ENCODE measurements at places on chromosomes 16 and 17.

- DNase-seq = no peak
Observed at GRCh38 chr17:14152721-14153120, 83.4 kb downstream of the COX10 start.

DNA sequence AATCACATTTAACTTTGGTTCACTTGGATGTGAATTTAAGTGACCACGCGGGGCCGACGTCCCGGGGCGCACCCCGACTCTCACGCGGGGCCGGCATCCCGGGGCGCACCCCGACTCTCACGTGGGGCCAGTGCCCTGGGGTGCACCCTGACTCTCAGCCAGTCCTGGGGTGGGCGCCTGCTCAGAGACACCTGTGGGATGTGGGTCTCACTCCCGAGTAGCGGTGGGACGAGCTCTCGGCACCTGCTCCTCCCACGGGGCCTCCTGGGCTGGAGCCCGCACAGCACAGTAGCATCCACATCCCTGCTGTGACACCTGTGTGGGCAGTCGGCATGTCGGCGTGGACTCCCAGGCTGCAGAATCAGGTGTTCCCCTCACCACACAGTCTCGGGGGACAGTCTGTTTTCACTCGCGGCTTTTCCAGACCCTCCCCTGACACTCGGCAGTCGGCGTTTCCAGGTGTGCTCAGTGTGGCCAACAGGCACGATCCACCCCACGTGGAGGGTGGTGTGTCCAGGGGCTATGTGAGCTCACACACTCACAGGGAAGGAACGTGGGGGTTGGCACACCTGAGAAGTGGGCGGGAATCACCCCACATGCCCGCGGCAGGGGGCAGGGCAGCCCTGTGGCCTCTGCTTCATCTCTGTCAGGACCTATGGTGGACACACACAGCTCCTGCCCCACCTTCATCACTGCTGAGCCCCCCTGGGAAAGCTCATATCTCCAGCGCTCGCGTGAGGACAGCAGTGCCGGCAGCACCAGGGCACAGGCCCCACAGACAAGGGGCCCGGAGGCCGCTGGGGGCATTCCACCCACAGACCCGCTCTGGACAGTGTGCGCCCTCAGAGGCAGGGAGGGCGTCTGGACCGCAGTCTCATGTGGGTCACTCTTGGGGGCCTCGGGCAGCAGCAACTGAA is 51.8 kb downstream of the LMF1 start:
- no peak for DNase-seq

DNA sequence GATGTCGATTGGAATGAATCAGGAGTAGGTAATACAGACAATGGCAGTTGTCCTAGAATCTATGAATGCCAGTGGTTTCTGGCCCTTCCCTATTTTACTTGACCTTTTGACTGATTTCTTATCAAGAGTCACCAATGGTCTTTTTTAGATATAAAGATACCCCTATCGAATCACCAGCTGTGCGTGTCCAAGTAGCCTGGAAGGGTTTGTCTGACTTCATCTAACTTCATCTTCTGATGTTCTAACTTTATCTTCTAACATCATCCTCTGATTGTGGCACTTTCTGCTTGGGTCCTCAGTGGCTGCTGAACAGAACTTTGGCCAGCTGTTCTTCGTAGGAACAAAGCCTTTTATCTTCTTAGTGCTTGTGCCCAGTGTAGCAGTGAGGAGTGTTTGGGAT is 129.7 kb downstream of the MSI2 start:
- DNase-seq = no peak

DNA sequence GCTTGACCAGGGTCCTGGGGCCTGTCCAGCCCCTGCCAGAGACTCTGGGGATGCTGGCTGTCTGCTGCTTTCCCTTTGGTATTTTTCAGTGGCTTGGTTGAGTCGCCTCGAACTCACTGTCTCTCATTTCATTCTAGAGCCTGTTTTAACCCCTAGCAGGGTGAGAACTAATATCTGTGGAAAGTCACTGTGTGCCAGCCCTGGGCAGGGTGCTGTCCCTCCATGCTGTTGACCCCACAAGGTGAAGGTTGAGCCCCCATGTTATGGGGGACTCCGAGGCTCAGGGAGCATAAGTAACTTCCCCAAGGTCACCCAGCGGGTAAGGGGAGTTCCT is 33.0 kb downstream of the DCAKD start:
- no peak for DNase-seq

- DNase-seq = no peak
Observed at GRCh38 chr17:63173903-63174302, 207.9 kb downstream of the TANC2 start.

DNA sequence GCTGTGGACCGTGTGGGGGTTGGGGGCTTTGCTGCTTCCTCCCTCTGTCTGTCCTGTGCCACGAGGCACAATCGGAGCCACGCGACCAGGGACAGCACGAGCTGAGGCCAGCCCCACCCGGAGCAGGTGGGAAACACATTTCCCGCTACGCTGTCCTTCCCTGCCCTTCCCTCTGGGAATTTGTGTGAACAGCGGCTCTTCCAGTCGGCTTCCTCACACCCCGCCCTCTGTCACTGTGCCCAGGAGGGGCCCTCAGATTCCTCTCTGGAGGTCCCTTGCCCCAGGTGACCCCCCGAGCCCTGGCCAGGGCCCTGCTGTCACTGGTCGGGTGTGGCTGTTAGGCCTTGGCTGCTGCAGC is 19.6 kb downstream of the SPIRE2 start:
- DNase-seq = no peak

DNA sequence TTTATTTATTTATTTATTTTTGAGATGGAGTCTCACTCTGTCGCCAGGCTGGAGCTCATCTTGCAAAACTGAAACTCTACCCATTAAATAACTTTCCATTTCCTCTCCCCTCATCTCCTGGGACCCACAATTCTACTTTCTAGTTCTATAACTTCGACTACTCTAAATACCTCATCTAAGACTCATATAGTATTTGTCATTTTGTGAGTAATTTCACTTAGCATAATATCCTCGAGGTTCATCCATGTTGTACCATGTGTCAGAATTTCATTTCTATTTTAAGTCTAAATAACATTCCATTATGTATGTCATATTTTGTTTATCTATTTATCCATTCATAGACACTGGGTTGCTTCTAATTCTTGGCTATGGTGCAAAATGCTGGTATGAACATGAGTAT is 5.1 kb upstream of the NT5M start:
- no peak for DNase-seq

GRCh38 chr16:3808308-3809063 is 72.0 kb downstream of the CREBBP start:
- no peak for DNase-seq

- no peak for DNase-seq
Observed at GRCh38 chr16:3467921-3468320, 24.4 kb downstream of the NAA60 start.

DNA sequence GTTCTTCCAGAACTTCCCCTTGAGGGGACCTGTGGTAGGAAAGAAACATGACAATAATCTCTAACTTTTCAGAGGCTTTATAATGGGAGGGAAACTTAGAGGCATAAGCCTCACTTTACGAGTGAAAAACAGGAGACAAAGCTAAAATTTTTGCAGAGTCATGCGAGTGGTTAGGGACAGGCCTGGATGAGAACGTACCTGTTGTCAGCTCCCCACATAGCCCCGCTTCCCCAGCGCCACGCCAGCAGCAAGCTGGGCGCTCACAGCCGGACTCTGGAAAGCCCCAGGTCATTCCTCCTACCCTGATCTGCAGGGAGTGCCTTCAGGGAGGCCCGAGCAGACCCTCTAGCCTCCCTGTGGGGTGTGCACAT is 53.6 kb downstream of the LDHD start:
- DNase-seq = no peak

DNA sequence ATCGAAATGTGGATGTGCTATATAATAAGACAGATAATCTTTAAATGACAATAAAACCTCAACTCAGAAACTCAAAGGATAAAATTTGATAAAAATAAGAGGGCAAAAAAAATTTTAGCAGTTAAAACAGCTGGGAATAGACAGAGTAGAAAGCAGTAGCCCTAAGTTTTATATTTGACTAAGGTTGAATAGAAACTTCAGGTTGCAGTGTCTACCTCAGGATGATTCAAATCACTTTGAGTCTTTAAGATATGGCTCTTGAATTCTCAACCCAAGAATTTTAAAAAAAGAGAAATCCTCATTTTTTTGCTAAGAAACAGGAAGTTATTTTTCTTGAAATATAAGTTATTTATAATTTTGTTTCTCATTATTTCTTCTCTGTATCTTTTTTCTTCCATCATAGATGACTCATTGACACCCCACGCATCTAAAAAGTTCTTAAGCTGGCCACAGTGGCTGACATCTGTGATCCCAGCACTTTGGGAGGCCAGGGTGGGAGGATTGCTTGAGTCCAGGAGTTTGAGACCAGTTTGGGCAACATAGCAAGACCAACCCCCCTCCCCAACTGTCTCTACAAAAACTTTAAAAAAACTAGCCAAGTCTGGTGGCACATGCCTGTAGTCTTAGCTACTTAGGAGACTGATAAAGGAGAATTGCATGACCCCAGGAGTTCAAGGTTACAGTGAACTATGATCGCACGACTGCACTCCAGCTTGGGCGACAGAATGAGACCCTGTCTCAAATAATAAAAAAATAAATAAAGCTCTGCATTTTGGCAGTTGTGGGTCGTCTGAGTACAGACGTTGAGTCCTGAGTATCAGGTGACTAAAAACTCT is 23.9 kb downstream of the NFAT5 start:
- no peak for DNase-seq

GRCh38 chr17:70157151-70157550 is 12.2 kb upstream of the KCNJ2 start:
- DNase-seq = no peak

- DNase-seq = no peak
Observed at GRCh38 chr17:42421507-42422338, 1.3 kb downstream of the CAVIN1 start.

DNA sequence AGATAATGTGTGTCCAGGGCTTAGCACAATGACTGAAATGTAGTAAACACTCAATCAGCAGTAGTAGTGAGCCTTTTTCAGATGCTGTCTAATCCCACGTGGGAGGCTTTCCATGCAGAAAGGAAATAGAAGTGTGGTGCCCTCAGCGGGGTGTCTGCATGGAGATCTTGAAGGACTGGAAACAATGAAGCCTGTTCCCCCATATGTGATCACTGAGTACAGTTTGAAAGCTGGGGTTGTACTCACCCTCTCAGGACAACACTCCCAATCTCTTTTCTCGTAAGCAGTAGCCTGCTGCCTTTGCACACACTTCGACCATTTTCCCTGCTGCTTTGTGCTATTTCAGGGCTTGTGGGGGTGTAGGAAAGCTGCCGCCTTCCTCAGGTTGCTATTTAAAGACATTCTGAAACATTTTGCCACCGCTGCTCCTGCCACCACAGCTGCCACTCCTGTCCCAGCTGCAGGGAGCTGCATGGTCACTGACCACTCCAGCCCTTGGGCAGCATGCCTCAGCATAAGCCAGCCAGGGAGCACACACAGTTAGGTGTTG is 40.6 kb upstream of the HAS3 start:
- no peak for DNase-seq

DNA sequence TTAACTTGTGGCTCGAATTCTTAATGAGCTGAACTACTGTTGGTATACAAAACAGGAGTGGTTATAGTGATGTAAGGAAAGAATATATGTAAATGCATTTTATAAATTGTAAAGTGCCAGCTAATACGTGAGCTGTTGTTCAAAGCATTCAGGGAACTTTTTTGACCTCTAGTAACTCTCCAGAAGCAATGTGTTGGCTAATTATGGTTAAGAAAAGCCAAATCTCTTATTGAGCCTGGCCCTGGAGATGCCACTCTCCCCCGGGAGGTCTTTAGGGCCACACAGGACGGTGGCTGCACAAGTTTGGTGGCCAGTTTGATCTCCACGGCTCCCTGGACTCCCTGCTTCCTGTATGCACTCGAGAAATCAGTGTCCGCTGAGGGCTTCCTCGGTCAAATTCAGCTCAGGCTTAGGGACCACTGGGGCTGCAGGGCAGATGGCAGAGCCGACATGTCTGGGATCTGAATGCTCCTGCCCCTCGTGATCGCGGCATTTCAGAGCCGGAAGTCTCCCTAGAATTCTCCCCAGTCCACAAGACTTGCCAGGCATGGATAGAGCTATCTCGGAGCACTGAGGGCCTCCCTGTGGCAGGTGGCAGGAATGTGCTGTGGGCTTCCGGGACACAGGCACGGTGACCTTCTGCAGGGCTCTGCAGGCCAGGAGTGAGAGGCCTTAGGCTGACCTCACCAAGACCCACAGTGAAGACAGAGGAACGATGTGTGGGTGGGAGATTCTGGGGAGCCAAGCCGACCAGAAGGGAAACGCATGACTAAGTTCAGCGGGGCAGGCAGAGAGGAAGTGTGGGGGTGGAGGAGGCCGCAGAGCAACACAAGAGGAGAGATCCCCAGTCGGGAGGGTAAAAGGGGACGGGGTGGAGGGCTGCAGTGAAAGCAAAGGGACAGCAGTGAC is 18.6 kb upstream of the PITPNM3 start:
- no peak for DNase-seq

DNA sequence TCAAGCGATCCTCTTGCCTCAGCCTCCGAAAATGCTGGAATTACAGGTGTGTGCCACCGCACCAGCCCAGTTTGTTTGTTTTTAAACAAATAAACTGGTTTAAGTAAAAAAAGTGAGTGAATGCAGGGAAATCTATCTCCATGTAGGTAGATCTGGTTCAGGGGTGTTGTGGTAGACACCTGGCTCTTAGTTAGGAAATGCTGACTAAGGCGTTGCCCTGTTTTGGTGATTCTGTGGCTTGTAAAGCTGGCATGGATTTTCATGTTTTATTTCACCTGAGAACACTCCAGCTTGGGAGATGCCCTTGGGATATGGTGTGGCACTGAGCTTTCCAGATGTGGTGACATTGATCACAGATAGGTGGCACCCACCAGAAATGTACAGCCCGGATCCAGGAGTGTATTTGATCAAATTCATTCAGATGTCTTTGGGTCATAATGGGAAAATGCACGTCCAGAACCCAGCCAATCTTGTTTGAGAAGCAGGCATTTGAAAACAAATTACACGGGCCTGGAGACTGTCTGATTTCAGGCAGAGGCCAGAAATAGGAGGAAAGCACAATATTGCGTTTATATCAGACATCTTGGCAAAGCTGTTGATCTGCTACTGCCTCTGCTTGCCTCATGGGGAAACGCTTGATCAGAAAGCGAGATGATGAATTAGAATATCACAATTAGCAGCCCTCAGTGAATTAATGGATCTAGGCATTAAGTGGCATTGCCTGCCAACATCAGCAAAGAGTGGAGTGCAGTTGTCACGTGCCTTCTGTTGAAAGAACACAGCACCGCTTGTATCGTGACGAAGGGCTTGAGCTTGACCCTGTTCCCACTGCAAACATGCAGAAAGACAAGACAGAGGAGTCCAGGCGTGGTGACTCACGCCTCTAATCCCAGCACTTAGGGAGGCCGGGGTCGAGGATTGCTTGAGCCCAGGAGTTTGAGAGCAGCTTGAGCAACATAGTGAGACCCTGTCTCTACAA is 7.3 kb upstream of the IL34 start:
- DNase-seq = no peak

DNA sequence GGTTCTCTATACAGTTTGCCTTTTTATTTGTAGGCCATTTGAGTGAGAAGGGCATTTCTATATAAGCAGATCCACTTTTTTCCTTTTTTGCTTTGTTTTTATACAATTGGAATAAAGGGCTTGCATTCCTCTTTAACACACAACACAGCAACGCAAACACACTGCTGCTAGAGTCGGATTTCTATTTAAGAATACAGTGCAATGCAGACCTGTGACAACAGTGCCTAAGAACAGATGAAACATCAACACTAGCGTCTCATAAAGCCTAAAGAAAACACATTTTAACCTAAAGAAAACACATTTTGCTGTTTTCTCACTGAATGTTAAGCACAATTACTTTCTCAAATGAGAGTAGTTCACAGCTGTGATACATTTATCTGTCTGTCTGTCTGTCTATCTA is 1141.1 kb downstream of the CDH11 start:
- DNase-seq = no peak

- no peak for DNase-seq
Observed at GRCh38 chr17:10069301-10069700, 129.1 kb downstream of the GAS7 start.

GRCh38 chr16:88700636-88701482 is 5.3 kb downstream of the RNF166 start:
- DNase-seq = peak; percentile 85
